Stimulated activated CD4-positive, alpha-beta T cell treated with anti-CD3 and anti-CD28 coated beads, Interleukin-4, amount 100 ng/mL, for 1 hour (primary cell): ENCODE measurements at places on chromosomes 3 and 15.

DNA sequence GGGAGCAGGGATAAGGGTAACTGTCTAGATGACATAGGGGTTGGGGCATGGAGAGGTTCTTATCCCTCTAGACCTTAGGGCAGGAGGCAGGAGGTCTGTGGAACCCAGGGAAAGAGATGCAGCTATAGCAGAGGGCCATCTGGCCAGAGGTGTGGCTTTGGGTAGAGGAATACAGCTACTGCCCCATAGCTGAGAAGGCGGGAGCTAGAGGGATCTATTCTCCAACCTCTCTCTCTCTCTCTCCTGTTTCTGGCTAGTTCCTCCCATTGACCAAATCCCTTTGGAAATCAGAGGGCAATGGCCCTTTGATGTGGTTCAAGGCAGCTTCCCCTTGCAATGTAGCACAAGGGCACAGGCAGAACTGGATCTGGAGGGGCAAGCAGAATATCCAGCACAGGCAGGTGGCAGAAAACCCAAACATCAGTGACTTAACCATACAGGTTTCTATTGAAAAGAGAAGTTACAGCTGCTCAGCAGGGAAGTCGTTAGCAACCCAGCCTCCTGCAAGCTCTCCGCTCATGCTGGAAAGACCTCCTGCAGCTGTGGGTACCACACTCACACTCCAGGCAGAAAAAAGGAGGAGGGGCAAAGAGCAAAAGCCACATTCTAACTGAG, 22.3 kb upstream of the LMOD3 start:
- DNase-seq, result no peak

GRCh38 chr3:128813097-128813496, 66.3 kb upstream of the ACAD9 start:
- DNase-seq, result no peak

GRCh38 chr3:129608087-129608935, 1.8 kb upstream of the PLXND1 start:
- DNase-seq, result no peak

- DNase-seq, result no peak
Observed at GRCh38 chr3:32557640-32558352, 12.9 kb downstream of the DYNC1LI1 start.

- no peak for DNase-seq
Observed at GRCh38 chr3:150899141-150899540, 6.1 kb downstream of the MINDY4B start.

- DNase-seq, result no peak
Observed at GRCh38 chr15:50791486-50791885, 26.0 kb upstream of the SPPL2A start.

GRCh38 chr3:173410436-173410835, 12.9 kb downstream of the NLGN1 start:
- no peak for DNase-seq

DNA sequence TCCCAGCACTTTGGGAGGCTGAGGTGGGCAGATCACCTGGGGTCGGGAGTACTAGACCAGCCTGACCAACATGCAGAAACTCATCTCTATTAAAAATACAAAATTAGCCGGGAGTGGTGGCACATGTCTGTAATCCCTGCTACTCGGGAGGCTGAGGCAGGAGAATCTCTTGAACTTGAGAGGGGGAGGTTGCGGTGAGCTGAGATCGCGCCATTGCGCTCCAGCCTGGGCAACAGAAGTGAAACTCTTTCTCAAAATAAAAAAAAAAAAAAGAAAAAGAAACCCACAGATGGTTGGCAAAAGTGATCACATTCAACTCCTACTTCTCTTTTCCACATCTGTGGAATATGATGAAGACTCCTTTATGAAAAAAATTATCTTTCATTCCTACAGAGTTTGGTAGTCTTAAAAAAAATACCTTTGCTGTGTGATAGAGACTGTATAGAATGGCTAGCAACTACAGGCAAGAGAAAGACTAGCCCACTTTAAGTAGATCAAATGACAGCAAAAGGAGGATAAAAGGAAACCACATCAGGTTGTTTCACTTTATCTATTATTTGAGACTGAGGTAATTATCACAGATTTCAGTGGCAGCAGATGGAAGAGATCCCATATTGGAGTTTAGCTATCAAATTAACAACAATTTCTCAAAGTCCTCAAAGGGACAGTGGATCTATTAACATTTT, 172.9 kb upstream of the TSPAN3 start:
- DNase-seq, result no peak

DNA sequence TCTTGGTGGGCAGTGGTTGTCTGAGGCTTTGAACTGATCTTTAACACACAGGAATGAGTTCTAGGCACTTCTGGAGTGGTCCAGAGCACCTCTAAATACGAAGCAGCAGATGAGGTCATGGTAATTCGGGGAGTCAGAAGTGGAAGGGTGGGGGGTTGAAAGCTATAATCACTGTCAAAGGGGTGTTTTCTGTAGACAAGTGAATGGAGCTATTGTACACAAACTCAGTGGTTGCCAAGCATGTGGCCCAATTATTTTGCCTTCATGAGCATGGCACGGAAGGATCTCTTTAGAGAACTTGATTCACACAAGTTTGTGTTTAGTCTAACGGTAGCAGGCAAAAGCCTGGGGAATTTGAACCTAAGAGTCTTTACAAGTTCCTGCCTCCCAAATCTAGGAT, 6.3 kb downstream of the FRMD5 start:
- DNase-seq, result no peak

DNA sequence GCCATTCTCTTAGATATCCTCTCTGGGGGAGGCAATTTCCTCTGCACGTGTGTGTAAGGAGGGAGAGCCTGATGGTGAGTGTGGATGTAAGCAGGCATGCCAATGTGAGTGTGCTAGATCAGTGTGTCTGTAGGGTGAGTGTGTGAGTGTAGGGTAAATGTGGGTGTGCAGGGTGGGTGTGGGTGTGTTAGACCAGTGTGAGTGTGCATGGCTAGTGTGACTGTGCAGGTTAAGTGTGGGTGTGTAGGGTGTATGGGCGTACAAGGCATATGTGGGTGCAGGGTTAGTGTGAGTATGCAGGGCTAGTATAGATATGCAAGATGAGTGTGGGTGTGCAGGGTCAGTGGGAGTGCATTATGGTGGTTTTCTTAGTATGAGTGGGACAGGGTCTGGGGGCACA, 48.4 kb downstream of the ATP2B2 start:
- DNase-seq, result no peak

GRCh38 chr3:16359331-16359730, 94.3 kb downstream of the OXNAD1 start:
- no peak for DNase-seq

DNA sequence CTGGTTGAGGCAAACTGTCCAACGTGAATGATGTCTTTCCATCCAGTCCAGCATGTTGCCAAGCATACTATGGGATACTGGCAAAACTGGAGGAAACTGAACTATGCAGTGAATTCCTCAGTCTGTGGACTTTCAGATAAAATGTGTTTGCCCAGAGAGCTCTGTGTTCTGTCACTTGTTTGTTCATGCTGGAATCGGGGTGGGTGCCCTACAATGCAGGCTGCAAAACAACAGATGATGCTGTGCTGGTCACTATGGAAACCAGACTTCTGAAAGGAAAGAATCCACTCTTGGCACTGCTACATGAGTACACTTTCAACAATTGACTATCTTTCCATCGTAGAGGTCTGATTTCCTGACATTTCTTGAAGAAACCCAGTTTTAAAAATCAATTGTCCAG, 272.5 kb upstream of the ARHGEF26 start:
- no peak for DNase-seq

- no peak for DNase-seq
Observed at GRCh38 chr3:63061449-63061848, 186.2 kb upstream of the CADPS start.

DNA sequence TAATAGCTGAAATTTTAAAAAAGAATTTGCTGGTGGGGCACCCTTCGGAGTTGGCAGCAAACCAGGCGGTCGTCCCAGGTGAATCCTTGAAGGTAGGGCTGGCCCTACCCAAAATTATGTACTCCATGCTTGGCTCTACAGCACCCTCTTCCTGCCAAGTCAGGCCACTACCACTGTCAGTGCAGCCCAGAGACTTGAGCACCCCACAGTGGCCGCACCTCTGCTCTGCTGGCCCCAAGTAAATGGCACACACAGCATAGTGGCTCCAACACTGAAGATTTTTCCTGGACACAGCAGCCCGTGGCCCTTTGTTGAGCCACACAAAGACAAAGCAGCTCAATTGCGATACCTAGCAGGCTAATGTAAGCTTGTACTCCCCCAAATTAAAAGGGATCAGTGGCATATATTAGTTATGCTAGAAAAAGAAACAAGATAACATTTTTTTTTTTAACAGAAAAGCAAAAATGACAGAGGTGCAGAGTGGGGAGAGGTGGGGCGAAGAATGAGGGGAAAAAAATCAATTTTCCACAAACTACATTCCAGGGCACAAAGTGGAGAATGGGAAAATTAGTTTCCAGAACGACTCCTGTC, 250.5 kb downstream of the UACA start:
- DNase-seq, result peak; percentile 56

DNA sequence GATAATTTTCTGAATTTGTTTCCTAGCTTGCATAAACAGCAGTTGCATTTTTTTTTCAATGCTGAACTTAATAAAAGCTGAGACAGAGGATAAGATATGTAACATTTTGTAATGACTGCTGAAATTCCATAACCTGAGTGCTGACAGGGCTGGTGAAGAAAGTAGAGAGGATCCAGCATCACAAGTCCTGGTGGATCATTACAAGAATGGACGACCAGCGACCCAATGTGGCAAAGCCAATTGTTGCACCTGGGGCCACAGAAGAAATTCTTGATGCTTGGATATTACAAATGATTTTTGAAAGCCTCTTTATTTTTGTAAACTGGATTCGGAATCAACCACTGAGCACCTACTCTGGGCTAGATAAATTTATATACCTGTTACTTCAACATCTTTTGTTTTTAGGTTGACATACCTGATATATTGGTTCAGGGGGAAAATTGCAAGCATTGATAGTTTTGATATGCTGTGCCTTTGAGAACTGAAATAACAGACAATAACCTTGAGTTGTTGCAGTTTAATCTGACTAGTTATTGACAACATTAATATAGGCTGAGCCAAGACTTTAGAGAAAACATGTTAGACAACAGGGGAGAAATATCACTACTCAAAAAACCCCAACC, 3.9 kb upstream of the ACTL6A start:
- DNase-seq, result peak; percentile 35

DNA sequence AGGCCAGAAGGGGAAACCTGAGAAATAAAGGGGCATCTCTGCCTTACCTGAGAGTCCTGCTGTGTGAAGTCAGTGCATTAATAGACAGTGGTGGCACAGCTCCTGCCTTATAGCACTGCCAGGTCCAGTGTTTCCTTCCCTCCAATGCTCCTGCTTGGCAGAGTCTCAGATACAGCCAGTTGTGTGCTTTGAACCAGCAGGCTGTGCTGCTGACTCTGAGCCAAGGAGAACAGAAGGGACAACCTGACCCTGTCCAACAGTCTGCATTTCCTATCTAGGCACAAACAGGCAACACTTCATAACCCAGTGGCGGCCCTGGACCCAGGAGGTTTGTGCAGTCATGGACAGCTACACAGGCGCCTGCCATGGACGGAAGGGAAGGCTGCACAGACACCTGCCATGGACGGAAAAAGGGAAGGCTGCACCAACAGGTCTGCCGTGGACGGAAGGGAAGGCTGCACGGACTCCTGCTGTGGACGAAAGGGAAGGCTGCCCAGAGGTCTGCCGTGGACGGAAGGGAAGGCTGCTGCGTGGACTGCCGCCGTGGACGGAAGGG, 33.9 kb upstream of the PLXNA1 start:
- DNase-seq, result no peak

- no peak for DNase-seq
Observed at GRCh38 chr3:48236531-48236930, 4.4 kb upstream of the ZNF589 start.

DNA sequence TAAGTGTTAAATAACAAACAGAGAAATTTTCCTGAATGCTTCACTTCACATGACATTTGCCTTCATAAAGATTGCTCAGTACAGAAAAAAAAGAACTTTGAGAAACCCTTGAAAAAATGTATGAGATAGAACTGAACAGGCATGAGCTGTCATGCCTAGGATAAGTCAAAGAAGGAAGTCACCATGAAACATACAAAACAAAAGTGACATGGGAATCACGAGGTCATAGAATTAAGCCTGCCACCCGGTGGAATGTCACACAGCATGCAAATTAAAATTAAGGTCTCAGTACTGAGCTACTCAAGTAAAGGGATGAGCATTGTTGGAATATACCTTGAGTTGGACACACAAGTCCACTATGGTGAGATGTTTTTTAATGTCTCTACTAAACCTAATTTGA, 652.5 kb upstream of the NECTIN3 start:
- no peak for DNase-seq

DNA sequence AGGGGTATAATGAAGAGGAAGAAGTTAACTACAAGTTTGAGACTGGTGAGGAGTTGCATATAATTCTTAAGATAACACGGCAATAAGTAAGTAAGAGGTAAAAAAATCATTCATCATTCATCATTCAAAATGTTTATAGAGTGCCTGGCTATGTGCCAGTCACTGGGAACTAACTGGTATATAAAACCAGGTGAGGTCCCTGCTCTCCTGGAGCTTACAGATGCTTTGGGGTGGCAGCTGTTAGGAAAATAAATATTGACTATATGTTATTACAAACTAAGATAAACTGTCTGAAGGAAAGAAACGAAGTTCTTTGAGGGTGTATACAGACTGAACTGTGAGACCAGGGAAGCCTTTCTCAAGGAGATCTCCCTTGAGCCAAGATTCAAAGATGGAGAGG, 2.9 kb downstream of the CASR start:
- no peak for DNase-seq
